ENCODE measurements at places on chromosomes 2 and 18.

DNA sequence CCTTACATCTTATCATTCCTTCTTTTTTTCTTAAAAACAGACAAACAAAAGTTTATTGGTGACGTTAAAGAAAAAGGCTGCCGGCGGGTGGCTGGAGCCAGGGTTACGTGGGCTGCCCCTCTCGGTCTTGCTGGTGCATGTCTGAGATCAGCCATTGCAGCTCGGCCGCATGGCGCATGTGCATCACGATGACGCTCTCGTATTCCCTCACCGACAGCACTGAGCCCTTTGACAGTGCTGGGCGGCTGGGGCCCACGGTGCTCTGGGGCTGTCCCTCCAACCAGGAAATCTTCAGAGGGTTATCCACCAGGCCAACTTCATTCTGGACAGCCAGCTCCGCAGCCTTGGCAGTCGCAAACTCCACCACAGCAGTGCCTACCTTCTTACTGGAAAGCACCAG, 1081.8 kb upstream of the TMEFF2 start:
- DNase-seq = no peak

DNA sequence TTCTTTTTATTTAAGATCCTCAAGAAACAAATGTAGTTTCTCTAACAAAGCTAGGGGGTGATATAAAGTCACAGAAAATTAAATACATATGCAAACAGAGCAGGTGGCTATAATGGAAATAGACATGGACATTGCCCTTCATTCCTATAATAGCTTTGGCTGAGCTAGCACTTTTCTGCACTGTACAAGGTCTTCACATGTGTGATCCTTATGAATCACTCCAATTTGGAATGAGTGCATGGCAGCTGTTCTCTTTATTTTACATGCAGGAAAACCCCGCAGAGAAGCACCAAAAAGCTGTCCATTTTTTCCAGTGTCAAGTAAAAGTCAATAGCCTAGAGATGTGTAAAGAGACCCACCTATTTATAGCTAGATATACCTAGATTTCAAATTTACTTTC, 747.4 kb upstream of the SLC8A1 start:
- DNase-seq = no peak

GRCh38 chr2:62854600-62855514, 149.3 kb downstream of the EHBP1 start:
- DNase-seq = no peak

- DNase-seq = no peak
These were observed 1816.1 kb upstream of the LRRTM1 start for GRCh38 chr2:82120654-82121053.

DNA sequence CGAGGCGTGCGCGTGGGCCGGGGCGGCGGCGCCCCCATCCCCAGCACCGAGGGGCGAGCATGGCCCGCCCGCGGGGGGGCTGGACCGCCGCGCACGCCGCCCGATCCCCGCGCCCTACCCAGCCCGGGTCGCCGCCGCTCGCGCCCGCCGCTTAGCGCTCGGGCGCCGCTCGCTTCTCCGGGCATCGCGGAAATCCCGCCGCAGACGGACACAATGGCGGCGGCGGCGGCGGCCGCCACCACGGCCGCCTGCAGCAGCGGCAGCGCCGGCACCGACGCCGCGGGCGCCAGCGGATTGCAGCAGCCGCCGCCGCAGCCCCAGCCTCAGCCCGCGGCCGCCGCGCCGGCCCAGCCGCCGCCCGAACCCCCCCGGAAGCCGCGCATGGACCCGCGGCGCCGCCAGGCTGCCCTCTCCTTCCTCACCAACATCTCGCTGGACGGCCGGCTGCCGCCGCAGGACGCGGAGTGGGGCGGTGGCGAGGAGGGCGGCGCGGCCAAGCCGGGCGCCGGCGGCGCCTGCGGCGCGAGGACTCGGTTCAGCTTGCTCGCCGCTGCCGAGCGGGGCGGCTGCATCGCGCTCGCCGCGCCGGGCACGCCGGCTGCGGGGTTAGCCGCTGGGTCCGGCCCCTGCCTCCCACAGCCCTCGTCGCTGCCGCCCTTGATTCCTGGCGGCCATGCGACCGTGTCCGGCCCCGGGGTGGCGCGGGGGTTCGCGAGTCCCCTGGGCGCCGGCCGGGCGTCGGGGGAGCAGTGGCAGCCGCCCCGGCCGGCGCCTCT, 453 bp downstream of the CABLES1 start:
- DNase-seq = no peak

- peak; percentile 87 for DNase-seq
These were observed 58.3 kb downstream of the WDR7 start for GRCh38 chr18:56709463-56709862.

DNA sequence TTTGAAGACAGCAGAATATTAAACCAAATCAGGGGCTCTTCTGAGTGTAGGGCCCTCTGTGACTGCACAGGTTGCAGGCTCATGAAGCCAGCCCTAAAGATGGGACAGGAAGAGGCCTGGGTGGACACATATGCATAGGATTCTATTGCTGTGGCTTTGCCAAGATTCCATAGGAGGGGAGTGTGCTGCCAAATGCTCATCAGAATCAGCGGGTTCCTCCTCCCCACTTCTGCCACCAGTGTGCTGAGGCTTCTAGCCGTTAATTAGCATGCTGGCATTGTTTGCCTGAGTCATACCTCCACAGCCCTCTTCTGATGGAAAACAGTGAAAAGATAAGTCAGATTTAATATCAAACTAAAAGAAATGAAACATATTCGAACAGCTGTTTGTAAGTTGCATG, 103.9 kb upstream of the TMEFF2 start:
- peak; percentile 1 for DNase-seq

DNA sequence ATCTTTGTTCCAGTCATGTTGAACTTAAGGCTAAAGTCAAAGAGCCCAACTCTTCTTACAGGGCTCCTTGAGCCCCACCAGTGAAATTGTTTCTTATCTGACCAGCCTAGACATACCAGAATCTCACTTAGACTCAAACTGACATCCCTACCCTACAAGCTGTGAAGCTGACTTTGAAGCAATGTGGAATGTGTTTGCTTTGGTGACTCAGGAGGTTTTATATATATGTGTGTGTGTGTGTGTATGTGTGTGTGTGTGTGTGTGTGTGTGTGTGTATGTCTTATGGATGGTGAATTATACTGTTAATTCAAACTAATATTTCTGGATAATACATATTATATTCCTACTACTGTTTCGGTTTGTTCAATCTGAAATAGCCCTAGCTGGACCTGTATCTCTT, 67.3 kb downstream of the CAMKMT start:
- DNase-seq = peak; percentile 8

- DNase-seq = no peak
These were observed 4.1 kb downstream of the BCL11A start for GRCh38 chr2:60549238-60549927.

DNA sequence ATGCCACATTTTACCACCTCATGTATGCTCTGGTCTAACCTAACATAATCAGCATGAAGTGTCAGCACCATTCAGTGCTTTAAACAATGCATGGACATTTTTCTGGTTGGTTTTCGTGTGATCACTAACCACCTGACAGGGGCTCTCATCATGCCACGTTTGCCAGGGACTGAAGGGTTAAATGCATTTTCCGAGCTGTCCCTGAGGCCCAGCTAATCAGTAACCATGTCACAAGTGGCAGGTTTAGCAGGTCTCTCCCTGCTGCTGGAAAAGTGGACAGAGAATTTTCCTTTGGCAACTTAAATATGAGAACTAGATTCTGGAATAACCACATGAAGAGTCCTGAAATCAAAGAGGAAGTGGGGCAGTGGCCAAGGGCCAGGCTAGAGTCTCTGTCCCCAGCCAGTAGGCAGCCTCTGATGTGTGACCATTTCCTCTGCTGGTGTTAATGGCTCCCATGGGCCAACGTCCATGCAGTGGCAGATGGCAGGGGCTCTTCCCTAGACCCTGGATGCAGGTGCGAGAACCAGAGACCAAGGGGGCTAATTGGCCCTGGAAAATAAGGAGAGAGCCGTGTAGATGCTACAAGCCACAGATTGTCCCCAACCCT, 69.5 kb downstream of the TPGS2 start:
- no peak for DNase-seq

DNA sequence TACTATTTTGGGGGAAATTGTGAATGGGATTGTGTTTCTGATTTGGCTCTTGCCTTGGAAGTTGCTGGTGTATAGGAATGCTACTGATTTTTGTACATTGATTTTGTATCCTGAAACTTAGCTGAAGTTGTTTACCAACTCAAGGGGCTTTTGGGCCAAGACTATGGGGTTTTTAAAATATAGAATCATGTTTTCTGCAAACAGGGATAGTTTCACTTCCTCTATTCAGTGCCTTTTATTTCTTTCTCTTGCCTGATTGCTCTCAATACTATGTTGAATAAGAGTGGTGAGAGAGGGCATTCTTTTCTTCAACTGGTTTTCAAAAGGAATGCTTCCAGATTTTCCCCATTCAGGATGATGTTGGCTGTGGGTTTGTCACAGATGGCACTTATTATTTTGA, 1383.8 kb upstream of the ACVR2A start:
- DNase-seq = no peak

- no peak for DNase-seq
These were observed 91.0 kb downstream of the ITGB1BP1 start for GRCh38 chr2:9332136-9332852.

DNA sequence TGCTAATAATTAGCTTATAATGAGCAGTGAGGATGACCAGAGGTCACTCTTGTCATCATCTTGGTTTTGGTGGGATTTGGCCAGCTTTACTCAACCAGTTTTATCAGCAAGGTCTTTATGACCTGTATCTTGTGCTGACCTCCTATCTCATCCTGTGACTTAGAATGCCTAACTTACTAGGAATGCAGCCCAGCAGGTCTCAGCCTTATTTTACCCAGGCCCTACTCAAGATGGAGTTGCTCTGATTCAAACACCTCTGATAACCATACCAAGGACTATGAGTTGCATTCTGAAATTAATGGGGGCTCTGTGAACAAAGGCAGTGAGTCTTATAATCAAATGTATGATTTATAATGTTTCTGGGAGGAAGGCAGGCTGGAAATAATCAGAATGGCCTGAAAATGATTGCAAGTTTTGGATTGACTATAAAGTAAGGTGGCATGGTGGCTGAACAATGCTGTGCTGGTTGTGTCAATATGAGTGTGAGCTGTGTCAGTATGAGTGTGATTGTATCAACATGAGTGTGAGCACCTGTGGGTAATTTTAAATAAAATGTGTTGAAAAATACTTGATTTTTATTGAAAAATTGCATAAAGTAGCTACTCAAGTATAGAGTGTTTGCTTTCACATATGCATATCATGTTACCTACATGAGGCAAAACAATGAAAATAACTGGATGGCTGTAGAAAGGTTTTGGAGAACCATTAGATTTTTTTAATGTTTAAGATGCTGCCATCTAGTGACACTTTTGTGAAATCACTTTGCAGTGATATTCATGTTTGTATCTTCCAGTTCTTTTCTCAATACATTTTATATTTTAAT, 103.0 kb downstream of the KYNU start:
- DNase-seq = peak; percentile 14

GRCh38 chr2:27689424-27689823, 25.7 kb downstream of the SLC4A1AP start:
- no peak for DNase-seq

- no peak for DNase-seq
These were observed 67.4 kb upstream of the MSH6 start for GRCh38 chr2:47715552-47715951.

DNA sequence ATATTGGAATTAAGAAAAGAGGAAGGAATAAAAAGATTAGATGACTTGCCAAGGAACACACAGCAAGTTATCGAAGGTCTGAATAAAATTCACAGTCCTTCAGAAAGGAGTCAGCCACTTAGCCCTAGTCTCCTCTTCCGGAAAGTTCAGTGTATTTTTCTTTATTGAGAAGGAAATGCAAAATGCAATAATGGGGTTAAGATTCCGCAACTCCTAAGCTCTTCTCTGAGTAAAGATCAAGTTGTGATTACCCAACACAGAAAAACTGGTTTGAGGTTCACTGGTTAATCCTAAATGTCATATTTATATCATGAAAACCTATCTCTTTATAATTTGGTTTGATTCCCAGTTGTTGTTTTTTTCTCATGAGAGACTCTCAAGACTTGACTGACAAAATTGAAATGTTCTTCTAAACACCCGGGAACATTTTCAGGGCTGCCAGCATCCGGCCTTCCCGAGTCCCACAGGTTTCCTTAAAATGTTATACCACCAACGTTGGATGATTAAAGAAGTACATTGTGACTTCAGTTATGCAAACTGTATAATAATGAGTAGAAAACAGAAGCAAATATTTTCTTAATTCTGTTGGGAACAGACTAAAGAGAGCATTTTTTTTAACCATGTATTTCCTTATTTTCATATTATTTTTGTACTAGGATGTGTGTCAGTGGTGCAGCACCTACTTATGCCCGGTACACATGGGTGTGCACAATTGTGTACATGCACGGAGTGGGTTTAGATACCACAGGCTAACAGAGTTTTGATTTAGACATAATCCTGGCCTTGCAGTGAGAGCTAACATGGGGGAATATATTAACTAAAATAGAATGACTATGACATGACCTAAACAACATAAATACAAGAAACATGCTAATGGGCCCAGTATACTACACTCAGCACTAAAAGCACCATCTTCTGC, 100.2 kb downstream of the STK39 start:
- no peak for DNase-seq

GRCh38 chr18:35413163-35413511, 36.0 kb upstream of the ZNF396 start:
- DNase-seq = no peak

GRCh38 chr2:207871506-207871905, 101.8 kb upstream of the FZD5 start:
- DNase-seq = peak; percentile 58

- peak; percentile 99 for DNase-seq
These were observed 207.5 kb downstream of the SPP2 start for GRCh38 chr2:234257859-234258561.

DNA sequence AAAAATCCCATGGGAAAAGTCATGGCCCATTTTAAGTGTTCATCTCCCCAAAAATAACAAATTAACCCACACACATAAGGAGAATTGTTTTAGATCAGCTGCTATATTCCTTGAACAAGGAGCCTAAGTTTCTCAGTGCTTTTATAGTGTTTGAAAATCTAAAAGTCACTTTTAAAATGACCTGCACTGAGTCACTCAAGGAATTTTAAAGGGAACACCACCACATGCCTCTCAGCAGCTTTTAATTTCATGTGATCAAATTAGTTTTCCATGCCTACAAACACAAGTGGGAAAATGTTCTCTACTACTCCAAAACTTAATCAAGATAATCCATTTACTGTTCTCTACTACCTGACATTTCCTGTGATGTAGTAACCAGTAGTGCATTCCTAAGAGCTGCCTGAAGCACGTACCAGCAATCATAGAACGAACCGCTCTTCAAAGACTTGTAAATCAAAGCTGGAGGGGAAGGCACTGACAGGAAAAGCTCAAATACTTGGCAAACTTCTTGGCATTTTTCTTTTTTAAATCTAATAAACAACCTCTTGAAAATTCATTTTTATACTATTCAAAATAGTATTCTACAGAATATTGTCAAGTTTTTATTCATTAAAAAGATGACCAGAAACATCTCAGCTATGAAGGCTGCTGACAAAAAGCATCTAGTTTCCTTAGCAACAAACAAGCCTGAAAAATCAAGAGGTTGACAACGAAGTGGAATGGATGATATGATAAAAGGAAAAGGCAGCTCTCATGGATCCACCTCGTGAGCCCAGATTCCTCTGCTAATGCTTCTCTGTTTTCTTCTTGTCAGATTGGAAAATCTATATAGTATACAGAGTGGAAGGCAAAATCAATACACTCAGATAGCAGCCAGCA, 37.2 kb downstream of the LRPPRC start:
- no peak for DNase-seq
